ENCODE measurements at places on chromosomes 7 and 10.

DNA sequence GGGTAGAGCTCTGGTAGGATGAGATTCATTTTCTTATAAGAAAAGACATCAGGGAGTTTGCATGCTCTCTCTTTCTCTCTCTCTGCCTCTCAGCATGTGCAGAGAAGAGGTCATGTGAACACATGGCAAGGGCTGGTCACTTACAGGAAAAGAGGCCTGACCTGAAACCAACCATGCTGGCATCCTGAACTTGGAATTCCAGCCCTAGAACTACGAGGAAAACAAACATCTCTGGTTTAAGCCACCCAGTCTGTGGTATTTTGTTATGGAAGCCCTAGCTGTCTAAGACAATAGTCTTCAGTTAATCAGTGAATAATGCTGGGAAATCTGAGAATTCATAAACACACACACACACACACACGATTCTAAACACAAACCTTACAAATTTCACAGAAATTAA lies 1104.2 kb upstream of the LRRN3 start:
- DNase-seq: no peak

DNA sequence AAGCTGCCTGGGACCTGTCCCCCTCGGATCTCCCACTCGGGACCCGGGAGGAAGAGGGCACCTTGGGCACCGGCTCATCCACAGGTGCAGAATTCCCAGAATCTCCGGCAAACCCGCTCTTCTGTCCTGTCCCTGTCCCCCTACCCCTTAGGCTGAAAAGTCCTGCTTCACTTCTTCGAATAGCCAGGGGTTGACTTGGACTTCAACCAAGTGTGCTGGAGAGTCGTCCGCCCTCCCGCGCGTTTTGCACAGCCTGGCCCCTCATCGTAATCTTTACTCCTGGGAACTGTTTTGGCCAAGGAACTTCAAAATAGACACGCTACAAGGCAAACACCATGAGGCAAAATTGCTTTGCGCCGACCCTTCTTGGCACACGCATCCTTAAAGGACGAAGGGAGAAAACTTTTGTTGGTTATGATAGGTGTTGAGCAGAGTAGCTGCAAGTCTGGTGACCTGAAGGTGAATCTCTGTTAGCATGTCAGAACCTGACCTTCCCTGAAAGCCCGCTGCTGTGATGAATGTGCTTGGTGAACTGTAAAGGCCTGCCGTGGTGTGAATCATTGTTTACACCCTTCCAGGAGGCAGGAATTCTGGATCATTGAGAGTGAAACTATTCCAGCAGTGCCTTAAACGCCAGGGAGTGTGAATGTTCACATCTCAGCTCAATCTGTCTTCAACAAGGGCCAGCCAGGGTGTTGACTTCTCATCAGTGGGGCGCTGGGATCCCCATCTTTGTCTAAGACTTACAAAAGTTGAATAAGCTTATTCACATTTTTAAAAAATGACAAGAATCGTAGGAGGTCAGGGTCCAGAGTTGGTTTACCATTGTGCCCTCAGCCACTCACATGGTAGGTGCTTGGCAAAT lies 589 bp upstream of the RAPGEF5 start:
- no peak for DNase-seq

GRCh38 chr10:132200344-132201110 lies 13.8 kb downstream of the DPYSL4 start:
- DNase-seq: no peak

- DNase-seq: no peak
Measured at GRCh38 chr10:131753336-131753735, 147.5 kb upstream of the PPP2R2D start.

DNA sequence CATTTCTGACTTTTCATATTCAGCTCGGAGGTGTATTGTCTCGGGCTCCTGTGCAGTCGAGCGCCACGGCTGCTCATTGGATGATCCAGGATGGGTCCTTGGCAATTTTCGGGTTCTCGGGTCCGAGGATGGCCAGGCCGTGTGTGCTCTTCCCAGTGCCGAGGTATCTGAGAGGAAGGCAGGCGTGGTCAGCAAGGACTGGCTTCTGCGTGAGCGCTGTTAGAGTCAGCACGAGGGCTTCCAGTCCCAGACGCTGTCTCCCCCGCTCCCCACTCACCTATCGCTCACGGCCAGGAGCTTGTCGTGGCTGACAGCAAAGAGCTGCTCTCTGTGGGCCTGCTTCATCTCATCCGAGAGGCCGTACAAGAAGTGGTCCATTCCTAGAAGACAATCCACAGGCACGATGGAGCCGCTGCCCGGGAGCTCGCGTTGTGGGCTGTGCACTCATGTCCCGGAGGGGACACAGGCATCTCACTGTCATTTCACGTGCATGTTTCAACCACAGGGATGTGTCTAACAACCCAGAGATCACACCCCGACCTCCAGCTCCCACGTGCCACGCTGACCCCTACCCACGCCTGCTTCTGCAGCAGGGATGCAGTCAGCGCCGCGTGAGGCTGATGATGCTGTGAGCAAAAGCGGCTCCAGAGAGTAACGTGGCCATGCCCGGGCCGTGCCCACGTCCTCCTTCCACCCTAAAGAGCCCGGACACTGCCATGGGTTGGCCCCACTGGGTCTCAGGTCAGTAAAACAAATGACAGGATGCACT lies 34.4 kb downstream of the PITRM1 start:
- no peak for DNase-seq

GRCh38 chr10:100705139-100705538 lies 40.2 kb upstream of the PAX2 start:
- DNase-seq: no peak

- no peak for DNase-seq
Measured at GRCh38 chr7:40041456-40041855, 91.4 kb downstream of the CDK13 start.

- no peak for DNase-seq
Measured at GRCh38 chr10:92914478-92915325, 66.4 kb downstream of the EXOC6 start.

DNA sequence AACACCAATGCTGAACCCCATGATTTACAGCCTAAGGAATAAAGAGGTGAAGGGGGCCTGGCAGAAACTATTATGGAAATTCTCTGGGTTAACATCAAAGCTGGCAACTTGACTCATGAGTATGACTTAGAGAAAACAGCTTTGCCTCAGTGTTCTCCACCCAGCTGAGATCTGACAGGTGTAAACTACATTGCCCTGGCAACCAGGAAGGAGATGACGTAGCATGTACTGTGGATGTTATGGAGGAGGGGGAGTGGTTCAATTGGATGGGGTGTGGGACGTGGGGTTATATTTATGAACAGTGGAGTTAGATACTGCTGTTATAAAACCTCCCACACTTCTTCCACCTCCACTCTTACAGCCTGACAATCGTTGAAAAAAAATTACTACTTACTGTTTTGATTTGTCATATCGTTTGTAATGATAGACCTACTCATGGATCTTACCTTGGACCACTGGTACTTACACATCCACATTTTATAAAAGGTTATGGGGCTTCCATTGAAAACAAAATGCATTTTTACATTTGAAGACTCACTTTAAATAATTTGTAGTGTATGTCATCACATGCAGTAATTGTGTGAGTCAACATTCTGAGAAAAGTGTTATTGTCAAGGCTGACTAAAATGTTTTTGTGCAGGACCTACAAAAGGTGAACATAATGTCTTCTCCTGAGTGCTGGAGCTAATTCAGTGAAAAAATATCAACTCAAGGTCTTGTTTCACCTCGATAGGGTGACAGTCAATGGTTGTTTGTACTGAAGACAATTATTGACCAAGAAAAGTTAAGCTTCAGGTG lies 6.4 kb downstream of the OR2F1 start:
- DNase-seq: no peak

DNA sequence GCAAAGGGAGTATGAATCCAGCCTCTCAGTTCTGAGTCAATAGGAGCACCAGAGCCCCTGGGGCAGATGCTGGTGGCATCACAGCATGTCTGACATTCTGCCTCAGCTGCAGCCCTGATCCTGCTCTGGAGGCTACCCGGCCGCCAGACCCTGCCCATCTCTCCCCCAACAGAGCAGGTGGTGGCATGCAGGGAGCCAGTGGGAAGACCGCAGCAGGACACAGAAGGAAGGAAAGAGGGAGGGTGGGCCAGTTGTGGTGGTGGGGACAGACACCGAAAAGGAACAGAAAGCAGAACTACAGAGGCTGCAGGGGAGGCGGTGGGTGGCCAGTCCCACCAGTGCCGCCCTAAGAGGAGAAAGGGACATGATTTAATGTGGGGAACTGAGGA lies 35.3 kb downstream of the BLNK start:
- no peak for DNase-seq

DNA sequence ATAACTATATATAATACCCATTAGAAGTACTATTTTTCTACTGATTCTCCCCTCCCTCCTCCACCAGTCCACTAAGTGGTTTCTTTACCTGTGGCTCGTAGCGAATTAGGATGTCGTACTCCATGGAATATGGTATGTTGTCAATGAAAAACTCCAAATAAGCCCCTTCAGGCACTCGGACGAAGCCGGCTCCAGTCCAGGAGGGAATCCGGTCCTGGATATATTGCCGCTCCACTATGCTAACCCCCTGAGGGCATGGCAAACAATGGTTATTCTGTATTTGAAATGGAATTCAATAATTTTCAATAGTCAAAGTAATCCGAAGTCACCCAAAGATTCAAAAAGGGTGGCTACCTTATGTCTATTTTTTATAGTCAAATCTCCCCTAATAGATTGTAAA lies 40.1 kb downstream of the LAMB1 start:
- no peak for DNase-seq

DNA sequence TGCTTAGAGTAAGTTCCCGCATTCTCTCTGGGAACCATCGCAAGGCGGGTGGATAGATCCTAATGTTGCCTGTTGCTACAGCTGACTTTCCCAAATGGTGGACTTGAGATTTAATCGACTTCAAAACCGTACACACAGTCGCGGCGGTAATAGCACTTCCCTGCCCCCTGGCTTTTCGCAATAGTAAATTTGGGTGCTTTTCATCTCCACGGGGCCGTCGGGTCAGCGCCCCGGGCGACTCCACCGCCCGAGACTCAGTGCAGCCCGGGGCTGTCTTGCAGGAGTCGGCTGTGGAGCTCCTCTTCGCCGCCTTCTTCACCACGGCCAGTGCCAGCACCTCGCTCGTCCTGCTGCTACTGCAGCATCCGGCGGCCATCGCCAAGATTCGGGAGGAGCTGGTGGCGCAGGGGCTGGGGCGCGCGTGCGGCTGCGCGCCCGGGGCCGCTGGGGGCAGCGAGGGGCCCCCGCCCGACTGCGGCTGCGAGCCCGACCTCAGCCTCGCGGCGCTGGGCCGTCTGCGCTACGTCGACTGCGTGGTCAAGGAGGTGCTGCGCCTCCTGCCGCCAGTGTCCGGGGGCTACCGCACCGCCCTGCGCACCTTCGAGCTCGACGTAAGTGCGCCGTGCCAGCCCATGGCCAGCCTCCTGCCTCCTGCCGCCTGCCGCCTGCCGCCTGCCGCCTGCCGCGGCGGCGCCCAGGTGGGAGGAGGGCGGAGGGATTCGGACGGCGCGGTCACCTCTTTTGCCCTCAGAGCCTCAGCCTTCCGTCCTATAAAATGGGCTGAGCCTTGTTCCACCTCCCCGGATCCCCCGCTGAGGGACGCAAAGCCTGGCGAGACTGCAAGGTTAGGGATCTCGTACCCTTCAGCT lies 5.3 kb downstream of the CYP26C1 start:
- no peak for DNase-seq

GRCh38 chr10:71772832-71773220 lies 494 bp downstream of the VSIR start:
- DNase-seq: no peak

- DNase-seq: no peak
Measured at GRCh38 chr7:41931263-41931646, 228.4 kb upstream of the INHBA start.

- DNase-seq: no peak
Measured at GRCh38 chr7:113267885-113268284, 149.5 kb upstream of the SMIM30 start.

- no peak for DNase-seq
Measured at GRCh38 chr10:87551326-87551725, 46.6 kb downstream of the MINPP1 start.

- no peak for DNase-seq
Measured at GRCh38 chr7:123770378-123770777, 21.6 kb upstream of the WASL start.

DNA sequence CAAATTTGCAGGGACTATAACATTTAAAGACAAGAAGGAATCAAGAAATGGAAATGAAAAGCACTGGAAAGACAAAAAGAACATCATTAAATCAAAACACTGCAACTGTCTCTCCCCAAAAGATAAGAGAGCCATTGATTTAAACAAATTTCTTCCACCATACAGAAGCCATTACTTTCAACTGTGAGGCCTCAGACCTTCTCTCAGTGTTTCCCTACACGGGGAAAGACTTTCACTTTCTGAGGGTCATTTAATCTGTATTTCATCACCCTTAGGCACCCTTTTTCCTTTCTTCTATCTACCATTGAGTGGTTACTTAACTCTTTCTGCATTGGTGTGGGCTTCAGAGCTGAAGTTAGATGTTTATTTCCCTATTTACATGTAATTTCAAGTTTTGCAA lies 47.5 kb downstream of the CCDC172 start:
- no peak for DNase-seq

DNA sequence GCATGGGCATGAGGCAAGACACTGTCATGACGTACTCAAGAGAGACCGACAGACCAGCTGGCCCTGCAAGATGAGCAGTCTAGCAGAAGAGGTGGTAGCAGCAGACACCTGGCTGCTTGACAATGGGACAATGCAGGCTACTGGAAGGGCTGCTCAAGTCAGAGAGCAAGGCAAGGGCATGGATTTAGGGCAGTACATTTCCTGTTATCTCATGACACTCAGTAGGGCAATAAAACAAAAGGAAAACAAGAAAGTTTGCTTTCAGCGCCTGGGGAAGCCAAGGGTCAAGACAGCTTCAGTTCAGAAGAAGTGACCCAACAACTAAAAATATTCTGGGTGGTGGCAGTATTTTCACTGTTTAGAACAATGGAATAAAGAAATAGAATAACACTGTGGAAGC lies 331.8 kb upstream of the PHYHIPL start:
- no peak for DNase-seq

DNA sequence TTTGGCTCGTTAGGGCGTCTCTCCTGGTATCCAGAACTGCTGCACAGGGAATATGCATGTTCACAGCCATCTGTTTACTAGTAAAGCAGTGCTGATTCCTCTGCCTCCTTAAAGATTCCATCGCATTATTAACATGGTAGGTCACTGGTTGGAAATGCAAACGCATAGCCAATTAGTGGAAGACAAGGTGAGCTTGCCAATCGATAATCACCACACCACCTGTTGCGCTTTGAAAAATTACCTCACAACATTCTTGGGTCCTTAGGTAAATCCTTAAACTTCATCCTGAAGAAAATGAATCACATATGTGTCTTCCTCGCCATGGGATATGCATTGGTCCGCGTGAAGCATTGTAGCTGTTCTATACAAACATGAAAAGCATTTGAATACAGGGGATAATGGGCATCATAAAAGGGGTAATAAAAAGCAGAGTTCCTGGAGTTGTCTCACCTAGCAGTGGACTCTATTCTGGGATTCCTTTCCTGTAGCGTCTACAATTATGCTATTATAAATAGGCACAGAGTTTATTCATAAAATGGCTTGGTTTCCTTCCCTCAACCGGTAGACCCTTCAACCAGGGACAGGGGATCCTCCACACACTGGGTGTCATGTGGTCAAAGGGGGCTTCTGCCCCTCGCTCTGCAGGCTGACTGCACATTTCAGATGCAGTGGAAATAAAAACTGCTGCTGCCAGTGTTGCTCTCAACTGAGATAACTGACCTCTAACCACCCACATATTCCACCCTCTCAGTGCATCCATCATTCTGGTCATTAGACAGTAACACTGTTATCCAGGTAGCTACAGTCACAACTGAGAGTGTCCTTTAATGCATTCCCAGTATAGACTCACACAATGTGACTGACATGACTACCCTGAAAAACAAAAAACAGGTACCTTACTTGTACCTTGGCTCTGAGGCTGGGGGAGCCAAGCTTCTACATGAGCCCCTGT lies 389.2 kb upstream of the NFE2L3 start:
- DNase-seq: no peak

GRCh38 chr10:110358869-110359629 lies 54.3 kb upstream of the SMNDC1 start:
- no peak for DNase-seq

All from stimulated activated CD8-positive, alpha-beta memory T cell treated with anti-CD3 and anti-CD28 coated beads, Interleukin-4, amount 100 ng/mL, for 1 hour (primary cell).